ENCODE measurements at places on chromosomes 4 and X.
A peak's percentile ranks its signal among the peaks of the same experiment; 100 is the strongest.

DNA sequence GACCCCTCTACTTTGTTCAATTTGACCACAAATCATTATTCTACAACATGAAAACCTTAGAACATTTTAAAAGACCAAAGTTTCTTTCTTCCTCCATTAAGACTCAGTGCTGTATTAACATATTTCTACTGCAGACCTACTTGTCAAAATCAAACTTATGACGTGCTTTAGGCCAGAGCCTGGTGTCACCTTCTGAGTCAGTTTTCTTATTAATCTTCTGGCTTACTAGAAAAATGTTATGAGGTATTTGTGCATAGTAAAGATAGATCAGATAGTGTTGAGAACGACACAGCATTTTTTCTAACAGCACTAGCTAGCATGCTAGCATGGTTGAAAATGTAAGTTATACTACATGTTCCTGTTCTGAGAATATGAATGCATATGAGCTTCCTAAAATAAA, 333.6 kb upstream of the FAM241A start:
- no peak for DNase-seq

GRCh38 chrX:7170898-7171297, 22.9 kb upstream of the PUDP start:
- no peak for DNase-seq

DNA sequence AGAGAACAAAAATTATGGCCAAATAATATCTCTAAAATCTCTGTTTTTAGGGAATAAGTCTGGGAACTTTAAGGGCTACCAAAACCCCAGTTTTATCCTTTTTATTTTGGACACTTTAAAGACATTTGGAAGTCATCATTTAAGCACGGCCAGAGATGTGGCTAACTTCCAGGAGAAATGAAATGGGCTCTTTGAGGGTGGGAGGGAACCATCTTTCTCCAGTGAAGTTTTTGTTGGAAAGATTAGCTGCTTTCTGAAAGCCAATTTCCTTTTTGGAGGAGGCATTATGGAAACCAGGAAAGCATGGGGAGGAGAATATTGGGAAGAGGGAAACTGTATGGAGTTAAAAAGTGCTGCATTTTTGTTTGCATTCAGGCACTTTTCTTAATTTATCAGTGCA, 4.8 kb downstream of the VSIG1 start:
- no peak for DNase-seq

GRCh38 chr4:109560687-109561461, 828 bp downstream of the MCUB start:
- DNase-seq = peak; percentile 74

DNA sequence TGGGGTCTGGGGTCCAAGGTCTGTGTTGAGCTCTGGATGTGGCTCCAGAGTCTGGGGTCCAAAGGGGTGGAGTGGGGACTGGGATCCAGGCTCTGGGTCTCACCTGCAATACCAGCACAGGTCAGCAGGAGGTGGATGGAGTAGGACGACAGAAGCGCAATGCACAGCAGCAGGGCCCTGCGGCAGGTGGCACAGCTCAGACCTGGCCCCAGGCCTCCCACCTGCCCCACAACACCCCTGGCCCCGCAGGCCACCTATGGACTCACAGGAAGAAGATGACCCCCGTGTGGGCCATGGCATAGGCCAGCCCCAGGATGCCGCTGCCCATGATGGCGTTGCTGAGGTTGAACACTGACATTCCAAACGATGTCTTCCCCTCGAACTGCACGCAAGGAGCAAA, 3.4 kb downstream of the SLC38A5 start:
- no peak for DNase-seq

- DNase-seq = no peak
Measured at GRCh38 chr4:6777636-6778281, 4.8 kb upstream of the KIAA0232 start.

DNA sequence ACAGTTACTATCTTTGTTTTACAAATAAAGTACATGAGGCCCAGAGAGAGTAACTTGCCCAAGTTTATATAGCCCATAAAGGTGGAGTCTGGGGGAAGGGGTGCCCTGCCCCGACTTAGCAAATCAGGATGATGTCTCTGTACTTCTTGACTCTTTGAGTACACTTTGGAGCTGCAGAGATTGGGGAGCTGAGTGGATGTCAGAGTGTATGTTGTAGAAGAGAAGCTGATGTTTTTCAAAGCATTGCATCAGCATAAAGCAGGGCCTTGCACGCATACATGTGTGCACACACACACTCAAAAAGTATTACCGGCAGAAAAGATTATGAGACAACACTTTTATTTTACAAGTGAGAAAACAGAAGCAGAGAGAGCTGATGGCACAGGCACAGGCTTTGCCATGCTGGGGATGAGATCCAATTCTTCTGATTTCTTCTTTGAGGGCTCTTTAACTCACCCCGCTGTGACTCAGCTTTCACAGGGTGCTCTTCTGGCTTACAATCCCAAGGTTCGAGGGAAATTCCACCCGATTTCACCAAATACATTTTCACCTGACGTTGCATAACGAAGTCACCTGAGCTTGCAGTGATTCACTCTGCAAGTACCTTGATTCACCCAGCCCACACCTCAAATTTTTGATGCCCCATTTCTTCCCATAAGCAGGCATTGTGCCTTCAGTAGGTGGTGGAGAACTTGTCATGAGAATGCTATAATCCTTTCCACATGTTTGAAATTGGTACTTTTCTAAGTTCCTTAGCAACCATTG, 292.8 kb upstream of the BOD1L1 start:
- no peak for DNase-seq

DNA sequence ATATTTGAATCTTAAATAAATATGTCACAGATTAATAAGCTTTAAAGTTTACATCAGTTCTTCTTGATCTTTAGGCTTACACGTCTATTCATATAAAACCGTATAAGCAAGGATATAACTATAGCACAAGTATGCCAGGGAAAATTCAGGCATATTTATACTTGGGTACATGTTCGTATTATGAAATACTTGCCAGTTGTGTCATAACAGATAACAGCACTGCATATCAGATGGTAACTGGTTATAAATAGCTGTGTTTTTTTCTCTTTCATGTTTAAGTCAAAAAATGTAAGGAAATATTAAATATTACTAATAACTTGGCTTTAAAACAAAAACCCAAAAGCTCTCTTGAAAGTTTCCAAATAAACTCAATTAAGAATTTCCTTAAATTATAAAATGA, 17.5 kb downstream of the BRWD3 start:
- no peak for DNase-seq

DNA sequence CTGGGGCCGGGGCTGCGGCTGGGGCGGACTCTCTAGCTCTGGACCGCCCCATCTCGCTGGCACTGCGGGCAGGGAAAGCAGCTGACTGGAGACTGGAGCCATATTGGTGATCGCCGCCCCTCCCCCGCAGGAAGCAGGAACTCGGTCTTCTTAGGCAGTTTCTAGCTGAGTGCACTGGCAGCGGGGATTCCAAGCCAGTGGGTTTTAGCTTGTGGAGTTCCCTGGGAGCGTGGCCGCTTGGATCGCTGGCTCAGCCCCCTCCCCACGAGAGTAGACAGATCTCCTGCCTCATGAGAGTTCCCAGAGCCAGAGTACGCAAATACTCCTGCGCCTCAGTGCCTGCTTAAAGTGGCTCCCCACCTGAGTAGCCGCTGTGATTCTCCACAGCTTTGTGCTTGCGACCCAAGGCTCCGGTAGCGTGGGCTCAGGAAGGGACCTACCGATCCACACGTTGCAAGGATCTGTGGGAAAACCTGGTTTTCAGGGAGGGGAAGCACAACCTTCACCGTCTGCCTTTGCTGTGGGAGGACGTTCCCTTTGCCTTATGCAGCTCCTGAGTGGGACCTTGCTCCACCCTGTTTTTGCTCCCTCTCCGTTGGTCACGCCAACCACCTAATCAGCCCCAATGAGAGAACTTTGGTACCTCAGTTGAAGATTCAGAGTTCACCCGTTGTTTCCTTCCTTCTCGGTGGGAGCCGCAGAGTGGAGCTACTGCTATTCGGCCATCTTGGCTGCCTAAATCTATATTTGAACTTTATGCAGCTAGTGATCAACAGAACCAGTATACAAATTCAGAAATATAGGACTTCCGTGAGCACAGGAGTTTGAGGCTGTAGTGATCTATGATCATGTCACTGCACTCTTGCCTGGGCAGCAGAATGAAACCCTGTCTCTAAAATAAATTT, 803.9 kb upstream of the PCDH10 start:
- no peak for DNase-seq

- DNase-seq = no peak
Measured at GRCh38 chrX:19727887-19728648, 159.3 kb downstream of the SH3KBP1 start.

Data from suprapubic skin (tissue), 4 donors.